ENCODE measurements at places on chromosomes 3 and 15.

DNA sequence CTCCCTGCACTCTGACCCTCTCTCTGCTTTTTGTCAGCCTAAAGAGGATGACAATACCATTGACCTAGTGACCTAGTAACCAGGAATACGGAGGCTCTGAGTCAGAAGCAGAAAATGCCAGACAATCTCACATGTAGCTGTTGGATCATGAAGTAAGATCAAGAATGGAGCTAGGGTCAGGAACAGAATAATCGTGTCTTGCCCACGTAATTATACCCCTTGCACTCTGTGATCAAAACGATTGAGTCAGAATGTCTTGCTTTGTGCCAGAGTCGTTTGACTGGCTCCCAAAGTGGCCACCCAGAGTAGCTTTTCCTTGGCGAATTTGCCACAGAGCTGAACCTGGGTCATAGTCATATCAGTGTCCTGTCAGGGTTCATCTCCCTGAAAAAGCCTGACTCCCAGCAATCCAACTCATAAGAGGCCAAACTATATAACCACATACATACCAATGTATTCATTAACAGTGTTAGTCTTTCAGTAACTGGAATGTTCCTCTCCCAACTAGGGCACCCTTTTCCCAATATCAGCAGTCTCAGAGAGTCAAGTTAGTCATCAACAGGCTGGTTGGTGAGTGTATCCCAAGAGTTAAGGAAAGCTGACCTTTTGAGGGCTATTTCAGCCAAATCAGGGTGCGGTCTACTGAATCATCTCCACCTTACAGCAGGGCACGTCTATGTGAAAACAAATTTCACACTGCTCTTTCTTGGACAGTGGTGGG lies 5.0 kb upstream of the CDV3 start:
- DNase-seq, result no peak

DNA sequence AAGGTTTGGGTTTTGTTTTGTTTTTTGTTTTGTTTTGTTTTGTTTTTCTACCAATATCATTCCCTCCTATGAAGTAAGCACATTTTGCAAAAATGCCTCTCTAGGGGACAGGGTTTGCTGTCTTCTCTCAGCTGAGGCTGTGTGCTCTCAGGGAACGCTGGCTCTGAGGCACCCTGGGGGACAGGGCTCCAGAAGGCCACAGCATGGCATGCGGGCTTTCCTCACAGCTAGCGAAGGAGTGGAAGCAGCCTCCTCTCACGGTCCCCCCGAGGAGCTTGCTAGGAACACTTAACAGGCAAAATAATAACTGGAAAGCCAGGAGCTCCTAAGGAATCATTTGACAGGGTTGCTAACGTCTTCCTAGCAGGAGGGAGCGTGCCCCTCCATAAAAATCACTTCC lies 227.7 kb upstream of the ST8SIA2 start:
- no peak for DNase-seq

GRCh38 chr3:9800529-9800928 lies 7.6 kb downstream of the ARPC4 start:
- DNase-seq, result no peak

- DNase-seq, result no peak
Measured at GRCh38 chr3:49470714-49471420, 800 bp downstream of the DAG1 start.

GRCh38 chr3:56914646-56915045 lies 112.9 kb upstream of the ARHGEF3 start:
- no peak for DNase-seq

DNA sequence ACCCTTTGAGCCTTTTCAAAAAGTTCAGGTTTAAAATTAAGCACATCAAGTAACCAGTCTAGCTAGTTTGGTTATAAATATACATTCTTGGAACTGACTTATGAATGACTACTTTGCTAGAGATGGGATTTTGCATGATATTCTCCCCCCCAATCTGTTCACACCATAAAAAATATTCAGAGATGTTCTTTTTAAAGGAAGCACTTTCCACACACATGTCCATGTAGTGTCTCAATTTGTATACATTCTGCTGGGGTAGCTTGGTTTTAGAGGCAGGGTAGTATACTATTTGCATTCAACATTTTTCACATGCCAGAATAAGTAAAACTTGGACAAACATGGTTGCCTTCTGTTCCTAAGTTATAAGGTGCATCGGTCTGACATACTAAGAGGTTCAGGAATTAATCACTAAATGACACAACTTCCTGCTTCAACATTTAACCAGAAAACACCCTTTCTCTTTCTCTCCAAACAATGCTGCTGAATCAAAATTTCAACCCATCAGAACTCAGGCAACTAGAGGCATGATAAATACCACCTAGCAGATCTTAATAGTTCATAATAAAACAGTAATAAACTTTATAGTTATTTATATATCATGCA lies 57.0 kb downstream of the SUMF1 start:
- DNase-seq, result no peak

- no peak for DNase-seq
Measured at GRCh38 chr3:37995652-37996641, 5.4 kb downstream of the VILL start.

GRCh38 chr15:69299943-69300588 lies 1.4 kb downstream of the PAQR5 start:
- DNase-seq, result no peak

DNA sequence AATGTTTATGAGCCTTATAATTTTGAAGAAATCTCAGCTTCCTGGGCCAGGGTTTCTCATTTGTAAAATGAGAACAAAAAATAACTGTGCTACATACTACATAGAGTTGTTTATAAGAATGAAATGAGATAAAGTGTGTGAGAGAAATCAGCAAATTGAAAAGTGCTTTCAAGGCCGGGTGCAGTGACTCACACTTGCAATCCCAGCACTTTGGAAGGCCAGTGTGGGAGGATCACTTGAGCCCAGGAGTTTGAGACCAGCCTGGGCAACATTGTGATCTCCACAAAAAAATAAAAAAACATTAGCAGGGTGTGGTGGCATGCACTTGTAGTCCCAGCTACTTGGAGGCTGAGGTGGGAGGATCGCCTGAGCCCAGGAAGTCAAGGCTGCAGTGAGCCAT lies 22.4 kb downstream of the FOXB1 start:
- DNase-seq, result no peak

DNA sequence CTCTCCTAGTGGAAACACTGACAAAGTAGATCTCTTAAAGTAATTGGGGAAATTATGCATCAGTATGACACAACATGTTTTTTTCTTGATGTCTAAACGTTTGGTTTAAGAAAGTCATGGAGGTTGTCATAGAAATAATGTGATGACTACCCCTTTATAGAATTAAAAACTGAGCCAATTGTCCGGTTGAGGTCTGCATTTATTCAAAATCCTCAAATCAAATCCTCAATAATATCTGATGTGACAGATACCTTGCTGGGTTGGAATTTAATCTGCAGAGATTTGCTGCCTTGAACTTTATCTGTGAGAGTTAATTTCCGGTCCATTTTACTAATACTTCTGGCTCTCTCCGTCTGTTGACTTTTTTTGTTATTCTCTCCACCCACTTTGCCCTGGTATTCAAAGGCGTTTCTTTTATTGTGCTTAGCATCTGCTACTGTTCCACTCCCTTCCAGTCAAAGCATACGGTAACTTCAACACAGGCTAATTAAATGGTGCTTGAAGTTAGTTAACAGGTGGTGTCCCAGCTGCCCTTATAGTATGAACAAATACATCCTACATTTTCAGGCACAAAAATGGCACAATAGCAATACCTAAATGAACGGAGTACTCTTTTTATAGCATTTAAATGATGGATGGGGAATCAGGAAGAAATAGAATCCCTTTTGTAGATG lies 628.3 kb downstream of the ROBO1 start:
- no peak for DNase-seq

DNA sequence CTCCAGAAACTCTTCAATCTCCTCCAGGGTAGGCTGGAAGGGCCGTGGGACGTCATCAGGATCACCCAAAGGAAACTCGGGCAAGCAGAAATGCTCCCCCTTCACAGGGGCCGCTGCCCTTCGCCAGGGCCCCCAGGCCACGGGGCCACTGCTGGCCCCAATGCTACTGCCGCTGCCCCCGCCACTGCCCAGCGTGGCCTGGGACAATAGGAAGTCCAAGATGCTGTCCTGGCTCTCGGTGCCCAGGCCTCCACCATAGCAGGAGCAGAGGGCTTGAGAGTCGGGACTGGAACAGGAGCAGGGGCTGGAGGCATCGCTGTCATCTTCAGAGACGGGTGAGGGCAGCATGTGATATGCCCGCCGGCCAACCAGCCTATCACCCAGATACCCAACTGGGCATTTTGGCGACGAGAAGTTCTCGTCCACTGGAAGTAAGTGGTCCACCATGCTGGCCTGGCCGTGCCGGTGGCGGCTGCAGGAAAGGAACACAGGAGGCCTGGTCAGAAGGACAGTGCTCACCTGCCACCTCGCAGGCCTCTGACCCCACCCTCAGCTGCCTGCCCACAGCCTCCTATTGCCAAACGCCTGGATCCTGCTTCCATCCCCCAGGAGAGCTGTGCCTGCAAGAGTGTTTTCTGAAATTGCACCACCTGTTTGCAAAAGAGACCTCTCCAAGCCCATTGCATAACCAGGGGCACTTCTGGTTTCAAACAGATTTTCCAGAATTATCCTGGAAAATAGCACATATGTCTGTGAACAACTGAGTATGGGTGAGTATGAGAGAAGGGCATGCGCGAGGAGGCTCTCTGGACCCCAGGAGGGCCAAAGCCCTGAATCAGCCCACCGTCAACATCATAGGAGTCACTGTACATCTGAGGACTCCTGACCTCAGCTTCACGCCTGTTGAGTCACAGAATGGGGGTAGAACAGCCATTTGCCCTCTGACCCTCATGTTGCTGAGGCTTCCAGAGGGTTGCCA lies 4.4 kb downstream of the KLF15 start:
- DNase-seq, result no peak

DNA sequence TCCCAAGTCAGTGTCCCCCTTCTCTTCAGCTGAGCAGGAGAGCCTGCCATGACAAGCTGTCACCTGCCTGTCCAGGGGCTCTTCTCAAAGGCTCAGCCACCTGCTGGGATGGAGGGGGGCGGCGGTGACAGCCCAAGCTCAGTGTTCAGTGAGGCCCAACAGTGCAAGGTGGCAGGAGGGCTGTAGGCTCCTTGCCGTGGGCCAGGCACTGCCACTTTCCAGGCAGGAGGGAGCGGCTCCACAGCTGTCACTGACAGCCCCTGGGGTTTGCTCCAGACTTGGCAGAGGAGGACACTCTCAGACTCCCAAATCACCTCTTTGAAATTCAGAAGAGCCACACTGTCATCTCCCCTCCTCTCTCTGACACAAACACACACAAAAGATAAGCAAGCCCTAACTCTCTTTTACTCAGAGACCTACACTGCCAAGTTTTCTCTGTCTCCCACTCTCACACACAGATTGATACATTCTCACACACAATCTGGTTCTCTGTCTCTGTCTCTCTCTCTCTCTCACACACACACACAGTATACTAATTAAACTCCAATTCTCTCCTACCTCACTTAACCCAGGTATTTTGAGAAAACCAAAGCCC lies 443.3 kb downstream of the EPHB1 start:
- DNase-seq, result no peak

DNA sequence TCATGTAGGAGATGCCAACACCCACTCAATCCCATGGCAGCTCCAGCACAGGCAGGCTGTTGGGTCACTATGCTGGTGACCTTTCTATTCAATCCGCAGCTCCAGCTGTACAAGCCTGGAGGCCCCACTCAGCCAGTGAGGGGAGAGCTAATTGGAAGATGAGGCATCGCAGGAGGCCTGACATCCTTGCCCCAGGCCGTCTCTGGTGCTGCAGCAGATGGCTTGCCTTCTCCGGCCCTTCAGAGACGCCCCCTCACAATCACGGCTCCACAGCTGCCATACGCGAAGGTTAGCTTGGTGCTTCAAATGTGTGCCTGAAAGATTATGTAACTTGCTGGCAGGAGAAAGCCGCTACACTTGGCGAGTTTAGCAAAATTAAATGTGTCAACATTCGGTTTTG lies 104.2 kb upstream of the CLSTN2 start:
- no peak for DNase-seq

- no peak for DNase-seq
Measured at GRCh38 chr3:130565224-130565623, 48.2 kb downstream of the COL6A6 start.

GRCh38 chr3:186996356-186996755 lies 66.0 kb downstream of the ST6GAL1 start:
- no peak for DNase-seq

- no peak for DNase-seq
Measured at GRCh38 chr3:107216711-107217110, 160.5 kb upstream of the CCDC54 start.

DNA sequence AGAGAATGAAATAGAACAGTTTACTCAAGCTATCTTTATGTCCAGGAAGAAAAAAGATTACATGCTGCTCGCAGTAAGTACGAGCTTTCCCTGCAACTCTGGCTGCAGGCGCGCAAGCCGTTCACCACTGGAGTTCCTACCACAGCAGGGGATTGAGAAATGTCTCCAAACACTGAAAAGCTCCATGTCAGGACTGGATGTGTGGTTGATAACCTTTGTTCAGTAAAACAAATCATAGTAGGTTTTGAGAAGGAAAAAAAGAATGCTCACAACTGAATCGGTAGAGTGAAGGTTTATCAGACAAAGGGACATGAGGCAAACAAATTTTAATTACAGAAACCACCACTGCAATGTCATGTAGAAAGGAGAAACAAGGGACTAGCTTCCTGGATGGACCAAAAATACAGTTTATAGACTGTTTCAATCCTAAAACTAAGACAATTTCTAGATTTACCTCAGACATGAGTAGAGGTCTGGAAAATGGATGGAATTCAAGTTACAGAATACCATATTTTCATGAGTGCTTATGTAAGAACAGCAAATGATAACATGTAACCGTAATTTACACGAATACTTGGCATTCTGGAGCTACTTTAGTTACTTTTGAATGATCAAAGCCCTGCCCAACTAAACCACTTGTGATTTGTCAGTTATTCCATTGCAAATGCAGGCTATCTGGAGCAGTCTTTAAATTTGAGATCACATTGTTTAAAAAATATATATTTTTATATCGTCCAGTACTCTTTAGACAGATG lies 471.1 kb downstream of the SHQ1 start:
- no peak for DNase-seq

DNA sequence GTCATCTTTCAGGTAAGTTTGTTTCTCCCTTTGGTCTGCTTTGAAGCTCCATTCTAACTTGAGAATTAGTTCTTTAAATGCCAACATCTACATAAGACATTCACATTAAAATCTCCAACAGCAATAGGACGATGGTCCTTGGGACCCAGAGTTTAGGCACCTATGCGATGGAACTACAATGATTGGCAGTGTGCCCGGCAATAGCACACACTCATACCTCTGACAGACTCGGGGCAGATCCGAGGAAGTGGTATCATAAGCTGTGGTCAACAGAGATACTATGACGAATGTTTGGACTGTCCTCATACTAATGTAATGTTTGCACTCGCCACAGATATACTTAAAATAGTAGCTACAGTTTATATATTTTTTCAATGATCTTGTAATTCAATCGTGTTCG lies 34.2 kb upstream of the NR2F2 start:
- no peak for DNase-seq

- DNase-seq, result no peak
Measured at GRCh38 chr15:40957581-40958051, 4.3 kb downstream of the CHAC1 start.

GRCh38 chr3:32238453-32239306 lies at the start of gene CMTM8:
Gene CMTM8 (plus strand): TSS chr3:32238680. CDS start chr3:32238973, 293 bp downstream.
- DNase-seq, result no peak

Data from cortex of kidney (tissue), 1 donor.